NCI-H1048 (cell line): ENCODE measurements at places on chromosomes 13 and 19.
A peak's percentile ranks its signal among the peaks of the same experiment; 100 is the strongest.

DNA sequence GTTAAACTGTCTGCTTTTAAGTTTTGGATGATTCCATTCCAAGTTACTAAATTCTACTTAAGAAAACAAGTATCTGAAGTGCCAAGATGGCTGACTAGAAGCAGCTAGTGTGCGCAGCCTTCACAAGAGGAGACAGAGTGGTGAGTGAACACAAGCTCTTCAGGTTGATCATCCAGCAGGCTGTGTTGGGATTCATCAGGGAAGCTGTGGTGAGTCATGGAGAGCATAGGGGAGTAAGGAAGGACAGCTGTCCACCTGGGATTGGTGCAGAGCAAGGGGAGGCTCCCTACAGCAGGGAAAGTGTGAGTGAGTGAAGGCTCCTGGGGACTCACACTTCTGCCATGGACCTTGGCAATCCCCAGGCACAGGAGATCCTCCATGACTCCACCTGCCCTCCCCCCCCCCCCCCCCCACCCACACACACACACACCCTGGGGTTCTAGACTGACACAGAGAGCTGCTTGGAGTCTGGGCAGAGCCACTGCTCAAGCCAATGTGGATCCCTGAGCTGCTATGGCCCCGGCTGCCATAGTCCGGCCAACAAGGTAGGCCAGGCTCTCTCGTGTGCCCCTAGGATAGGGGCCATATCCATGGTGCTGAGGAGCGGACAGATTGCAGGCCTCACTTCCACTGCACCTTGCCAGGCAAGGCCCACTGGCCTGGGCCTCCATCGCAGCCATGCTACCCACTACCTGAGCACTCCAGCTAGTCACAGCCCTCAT lies 23.5 kb downstream of the SLC25A15 start:
- DNase-seq: no peak

DNA sequence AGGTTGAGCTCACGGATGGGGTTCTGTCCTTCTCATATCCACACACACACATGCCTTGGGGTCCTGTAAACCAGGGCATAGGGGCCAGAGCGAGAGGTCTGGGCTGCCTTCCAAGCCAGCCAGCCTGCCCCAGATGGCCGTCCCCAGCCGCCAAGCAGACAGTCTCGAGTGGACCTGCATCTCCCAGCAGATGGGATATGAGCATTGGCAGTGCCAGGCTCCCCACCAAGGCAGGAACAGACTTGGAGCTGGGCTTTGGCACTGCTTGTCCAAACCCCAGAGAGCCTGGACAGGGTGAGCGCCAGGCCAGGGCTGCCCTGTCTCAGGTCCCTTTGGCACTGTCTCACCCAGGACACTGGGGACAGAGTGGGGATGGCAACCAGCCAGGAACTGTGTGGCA lies 130.4 kb downstream of the DPF1 start:
- DNase-seq: no peak

- no peak for DNase-seq
Measured at GRCh38 chr13:28012383-28012782, 23.9 kb upstream of the URAD start.

DNA sequence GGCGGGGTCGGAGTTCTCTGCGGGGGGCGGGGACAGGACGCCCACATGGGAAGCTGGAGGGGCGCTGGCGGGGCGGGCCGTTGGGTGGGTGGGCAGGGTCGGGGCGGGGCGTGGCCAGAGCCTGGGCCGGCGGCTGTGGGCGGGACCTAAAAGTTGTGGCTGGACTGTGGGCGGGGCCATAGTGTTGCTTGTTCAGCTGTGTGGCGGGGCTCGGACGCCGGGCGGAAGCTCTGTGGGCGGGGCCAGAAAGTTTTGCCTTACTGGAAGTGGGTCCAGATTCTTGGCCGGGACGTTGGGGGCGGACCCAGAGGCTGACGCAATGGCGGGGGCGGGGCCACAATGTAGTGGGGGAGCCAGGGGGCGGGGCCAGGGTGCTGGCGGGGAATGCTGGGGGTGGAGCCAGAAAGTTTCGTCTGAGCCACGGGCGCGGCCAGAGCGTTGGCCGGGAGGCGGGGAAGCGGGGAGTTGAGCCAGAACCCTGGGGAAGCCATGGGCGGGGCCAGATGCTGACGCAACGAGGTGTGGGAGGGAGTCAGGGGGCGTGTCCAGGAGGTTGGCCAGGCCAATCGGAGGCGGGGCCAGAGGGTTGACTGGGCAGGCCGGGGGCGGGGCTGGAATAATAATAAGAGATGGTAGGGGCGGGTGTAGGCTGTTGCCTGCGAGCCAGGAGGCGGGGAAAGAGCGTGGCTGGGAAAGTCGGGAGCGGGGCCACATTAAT lies 527 bp downstream of the CCDC9 start:
- peak; percentile 100 for DNase-seq

- peak; percentile 38 for DNase-seq
Measured at GRCh38 chr13:100588331-100589177, at the start of gene GGACT. TSS of gene GGACT (minus strand) at chr13:100588789. CDS start at chr13:100532591, 56,198 bp downstream.

- no peak for DNase-seq
Measured at GRCh38 chr13:87128491-87128890, 542.7 kb upstream of the SLITRK5 start.

- DNase-seq: no peak
Measured at GRCh38 chr13:114177245-114178010, 1.6 kb upstream of the CFAP97D2 start.

DNA sequence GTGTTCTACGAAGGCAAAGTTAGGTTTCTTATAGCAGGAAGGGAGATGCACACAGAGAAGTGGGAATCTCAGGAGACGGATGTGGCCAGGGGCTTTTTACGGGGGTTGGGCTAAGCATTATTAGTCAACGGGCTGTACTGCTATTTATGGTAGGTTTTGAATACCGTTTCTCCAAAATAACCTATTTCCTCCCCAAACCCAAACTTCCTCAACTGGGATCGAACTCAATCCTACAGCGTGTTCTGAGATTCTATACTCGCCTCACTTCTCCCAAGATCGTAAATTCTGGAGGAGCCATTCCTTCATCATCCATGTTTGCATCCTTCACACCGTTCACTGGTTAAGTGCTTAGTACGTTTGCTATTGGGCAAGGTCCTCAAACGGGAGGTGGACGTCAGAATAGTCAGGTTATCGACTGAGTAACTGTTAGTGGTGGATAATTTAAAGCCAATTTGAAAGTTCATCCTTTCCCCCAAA lies 1.2 kb upstream of the TRIM13 start:
- DNase-seq: no peak

DNA sequence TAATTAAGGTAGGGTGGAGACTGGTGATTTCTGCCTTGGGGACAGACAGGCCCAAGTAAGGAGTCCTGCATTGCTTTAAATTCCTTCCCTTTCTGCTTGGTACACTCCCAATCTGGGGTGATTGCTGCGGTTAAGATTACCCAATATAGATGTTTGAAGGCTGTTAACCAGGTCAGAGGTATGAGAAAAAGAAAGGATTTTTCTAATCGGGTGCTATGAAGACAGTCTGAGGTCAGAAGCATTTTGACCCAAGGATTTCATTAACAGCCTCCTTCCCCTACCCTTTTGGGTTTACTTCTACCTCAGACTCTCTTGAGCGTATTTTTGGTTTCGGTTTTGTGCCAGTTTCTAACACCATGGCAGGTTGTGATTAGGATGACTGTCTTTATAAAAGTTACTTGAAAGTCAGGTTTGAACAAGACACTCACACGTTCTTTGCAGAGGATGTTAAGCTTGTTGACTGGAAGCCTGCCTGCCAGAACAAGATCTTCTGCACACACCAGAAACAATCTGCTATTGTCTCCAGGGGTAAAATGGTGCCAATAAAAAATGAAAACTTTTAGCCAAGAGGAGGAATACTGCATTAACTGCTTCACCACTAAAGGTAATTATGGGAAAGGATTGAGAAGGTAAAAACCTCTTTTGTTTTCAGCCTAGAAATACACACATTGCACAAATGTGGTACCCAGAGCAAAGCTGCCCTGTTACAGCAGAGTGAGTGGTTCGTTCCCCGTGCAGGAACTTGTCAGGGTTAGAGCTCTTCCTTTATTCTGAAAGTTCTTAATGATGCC lies 108.8 kb downstream of the NDFIP2 start:
- no peak for DNase-seq

GRCh38 chr19:16077984-16078758 lies 1.9 kb downstream of the TPM4 start:
- DNase-seq: no peak

GRCh38 chr13:87356314-87356713 lies 314.9 kb upstream of the SLITRK5 start:
- DNase-seq: no peak

GRCh38 chr19:17576758-17577456 lies 21.5 kb downstream of the COLGALT1 start:
- DNase-seq: peak; percentile 53

GRCh38 chr13:23440821-23441618 lies 7.5 kb upstream of the SACS start:
- DNase-seq: no peak

DNA sequence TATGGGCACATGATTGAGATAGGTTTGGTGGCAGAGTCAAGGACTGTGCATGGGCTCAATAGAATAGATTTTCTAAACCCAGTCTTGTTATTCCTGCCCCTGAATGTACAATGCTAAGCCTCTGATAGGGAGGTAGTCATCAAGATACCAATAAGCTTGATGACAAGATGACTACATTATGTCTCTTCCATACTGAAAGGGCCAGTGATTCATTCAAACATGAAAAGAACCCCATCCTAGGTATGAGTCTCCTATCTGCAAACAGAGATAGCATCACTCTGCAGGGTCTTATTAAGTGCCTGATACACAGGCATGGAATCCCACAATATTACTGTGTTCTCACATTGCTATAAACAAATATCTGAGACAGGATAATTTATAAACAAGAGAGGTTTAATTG lies 40.3 kb upstream of the UFM1 start:
- DNase-seq: no peak

DNA sequence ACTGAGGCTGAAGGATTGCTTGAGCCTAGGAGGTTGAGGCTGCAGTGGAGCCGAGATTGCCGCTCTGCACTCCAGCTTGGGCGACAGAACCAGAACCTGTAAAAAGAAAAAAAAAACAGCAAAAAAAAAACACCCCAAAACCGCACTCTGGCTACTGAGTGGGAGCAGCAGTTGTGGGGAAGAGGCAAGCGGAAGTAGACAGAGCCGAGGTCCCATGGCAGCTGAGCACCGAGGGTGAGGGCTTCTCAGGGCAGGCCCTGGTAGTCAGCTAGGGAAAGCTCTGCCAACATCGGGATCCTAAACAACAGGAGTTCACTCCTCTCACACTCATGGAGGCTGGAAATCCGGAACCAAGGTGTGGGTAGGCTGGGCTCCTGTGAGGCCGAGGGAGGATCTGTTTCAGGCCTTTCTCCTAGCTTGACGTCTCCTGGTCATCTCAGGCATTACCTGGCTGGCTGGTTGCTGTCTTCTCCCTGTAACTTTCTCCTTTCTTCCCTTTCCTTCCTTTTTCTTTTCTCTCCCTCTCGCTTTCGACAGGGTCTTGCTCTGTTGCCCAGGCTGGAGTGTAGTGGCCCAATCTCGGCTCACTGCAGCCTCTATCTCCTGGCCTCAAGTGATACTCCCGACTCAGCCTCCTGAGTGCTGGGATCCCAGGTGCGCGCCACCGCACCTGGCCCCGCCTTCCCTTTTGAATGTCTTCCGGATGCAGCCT lies 15.8 kb upstream of the LATS2 start:
- no peak for DNase-seq
